MV-4-11 (cell line): ENCODE measurements at places on chromosomes 5 and 9.

DNA sequence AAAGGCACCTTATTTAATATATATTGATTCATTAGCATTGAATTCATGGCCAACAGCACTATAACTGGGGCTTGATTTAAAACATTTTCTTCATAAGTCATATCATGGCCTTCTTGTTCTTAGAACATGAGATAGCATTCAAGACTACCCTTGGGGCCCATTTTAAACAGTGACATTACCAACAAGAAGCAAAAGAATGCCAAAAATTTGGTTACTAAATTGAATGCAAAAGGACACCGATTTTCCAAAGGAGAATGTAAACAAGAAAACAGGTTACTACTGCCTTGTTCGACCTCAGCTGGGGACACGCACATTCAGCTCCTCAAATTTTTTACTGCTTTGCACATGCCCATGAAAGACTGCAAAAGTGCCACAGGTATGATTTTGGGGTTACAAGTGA is 219.4 kb upstream of the TLE4 start:
- no peak for DNase-seq

GRCh38 chr5:52802272-52802973 is 14.7 kb downstream of the ITGA1 start:
- DNase-seq = no peak

GRCh38 chr5:105922574-105922973 is 1748.2 kb downstream of the EFNA5 start:
- no peak for DNase-seq

DNA sequence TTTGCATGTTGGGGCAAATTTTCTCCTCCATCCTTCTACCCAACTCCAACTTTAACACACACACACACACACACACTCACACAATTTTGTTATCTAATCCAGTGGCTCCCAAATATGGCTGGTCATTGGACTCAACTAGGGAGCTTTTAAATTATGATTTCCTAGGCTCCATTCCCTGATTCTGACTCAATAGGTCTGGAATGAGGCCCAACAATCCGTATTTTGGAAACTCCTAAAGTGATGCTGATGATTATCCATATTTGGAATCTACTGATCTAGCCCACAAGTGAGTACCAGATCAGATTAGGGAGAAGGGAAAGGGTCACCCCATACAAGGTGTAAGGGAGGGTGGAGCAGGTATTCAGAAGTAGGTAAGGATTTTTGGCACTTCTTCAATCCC is 309.7 kb downstream of the TLE1 start:
- no peak for DNase-seq

DNA sequence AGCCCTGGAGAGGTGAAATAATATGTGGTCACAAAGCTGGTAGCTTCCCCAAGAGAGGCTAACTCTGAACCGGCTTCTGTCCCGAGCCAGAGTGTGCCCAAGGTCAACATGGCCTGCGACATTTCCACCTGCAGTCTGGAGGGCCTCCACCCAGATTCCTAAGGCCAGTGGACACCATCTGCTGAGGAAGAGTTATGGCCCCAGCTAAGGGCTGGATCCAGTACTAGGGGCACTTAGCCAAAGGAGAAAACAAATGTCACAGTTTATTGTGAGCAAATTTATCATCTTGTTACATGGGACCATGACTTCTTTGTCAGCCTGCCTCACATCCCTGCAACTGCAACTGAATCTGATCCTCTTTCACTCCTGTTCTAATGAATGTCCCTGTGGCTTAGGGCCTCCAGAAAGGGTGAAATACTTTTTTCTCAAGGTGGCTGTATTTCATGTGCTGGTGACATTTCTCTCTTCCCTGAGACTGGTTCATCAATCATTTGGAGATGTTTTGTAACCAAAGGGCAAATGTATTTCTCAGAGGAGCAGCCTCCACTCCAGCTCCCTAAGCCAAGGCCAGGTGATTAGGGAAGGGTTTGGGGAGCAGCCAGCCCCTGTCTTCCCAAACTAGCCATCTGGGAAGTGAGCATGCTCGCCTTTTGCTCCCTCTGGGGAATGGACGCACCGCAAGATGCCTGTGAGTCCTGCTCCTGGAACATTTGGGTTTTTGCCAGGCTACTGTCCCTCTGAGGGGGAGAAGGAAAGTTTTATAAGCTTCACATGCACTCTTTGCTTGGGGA is 148.3 kb downstream of the CMYA5 start:
- DNase-seq = no peak
